EL (cell line): ENCODE measurements at places on chromosomes 13 and 19.

DNA sequence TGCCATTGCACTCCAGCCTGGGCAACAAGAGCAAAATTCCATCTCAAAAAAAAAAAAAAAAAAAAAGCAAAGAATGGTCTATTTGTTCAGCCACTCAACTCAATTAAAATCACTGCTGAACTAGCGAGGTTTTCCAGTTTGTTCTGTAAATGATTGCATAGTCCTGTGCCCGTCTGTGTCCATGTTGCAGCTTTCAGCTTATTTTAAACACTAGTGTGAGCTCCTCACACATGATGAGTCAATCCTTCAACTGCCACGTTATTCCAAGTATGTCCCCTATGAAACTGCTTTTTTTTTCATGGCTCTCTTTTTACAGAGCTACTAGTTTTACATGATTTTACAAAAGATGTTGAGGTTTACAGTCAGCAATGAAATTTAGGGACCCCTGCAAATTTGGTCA, 12.2 kb downstream of the SUGP2 start:
- peak; percentile 71 for DNase-seq

- DNase-seq, result no peak
Measured at GRCh38 chr19:7897292-7897691, 6.4 kb upstream of the MAP2K7 start.

- DNase-seq, result peak; percentile 84
Measured at GRCh38 chr13:110108348-110109139, 198.4 kb downstream of the COL4A1 start.

DNA sequence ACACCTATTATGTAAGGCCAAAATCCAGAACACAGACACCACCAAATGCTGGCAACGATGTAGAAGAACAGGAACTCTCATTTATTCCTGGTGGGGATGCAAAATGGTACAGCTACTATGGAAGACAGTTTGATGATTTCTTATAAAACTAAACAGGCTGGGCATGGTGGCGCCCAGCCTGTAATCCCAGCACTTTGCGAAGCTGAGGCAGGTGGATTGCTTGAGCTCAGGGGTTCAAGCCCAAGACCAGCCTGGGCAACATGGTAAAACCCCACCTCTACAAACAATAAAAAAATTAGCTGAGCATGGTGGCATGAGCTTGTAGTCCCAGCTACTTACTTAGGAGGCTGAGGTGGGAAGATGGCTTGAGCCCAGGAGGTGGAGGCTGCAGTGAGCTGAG, 98.3 kb downstream of the TUBA3C start:
- DNase-seq, result no peak

DNA sequence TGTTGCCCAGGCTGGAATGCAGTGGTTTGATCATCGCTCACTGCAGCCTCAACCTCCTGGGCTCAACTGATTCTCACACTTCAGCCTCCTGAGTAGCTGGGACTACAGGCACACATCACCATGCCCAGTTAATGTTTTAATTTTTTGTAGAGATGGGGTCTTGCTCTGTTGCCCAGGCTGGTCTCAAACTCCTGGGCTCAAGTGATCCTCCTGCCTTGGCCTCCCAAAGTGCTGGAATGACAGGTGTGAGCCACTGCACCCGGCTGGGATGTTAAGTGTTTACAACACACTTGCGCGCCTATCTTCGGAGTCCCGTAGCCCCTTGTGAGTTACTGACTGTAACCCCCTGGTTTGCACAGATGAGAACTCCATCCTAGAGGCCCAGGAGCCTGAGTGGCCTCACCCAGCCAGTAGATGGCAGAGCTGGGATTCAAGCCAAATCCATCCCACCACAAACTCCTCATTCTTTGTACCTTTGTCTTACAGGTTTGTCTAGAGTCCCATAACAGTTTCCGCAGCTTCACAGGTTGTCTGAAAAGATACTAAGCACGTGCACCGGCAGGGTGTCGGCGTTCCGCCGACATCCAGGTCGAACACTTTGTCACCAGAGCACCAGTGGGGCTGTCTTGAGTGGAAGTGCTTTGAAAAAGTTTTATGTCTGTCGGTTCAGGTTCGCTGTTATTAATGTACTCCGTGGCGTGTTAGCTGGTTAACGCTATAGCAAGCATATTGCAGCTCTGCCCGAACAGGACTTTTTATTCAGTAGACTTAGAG, 14.7 kb downstream of the MAG start:
- no peak for DNase-seq

DNA sequence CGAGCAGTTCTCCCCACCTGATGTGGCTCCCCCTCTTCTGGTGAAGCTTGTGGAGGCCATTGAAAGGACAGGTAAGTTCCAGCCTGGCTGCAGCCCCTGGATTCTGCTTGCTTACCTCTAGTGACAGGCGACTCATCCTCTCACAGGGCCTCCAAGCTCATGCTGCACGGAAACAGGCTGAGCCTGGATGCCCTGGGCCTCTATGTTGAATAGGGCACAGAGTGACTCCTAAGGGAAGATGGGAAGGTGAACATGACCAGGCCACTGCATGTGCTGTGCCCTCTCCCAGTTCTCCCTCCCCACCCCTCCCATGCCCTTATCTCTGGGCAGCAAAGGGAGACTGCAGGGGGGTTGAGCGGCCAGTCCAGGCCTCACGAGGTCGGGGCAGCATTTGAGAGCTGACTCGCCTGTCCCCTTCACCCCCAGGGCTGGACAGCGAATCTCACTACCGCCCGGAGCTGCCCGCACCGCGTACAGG, 7.6 kb downstream of the PIK3R2 start:
- DNase-seq, result no peak

DNA sequence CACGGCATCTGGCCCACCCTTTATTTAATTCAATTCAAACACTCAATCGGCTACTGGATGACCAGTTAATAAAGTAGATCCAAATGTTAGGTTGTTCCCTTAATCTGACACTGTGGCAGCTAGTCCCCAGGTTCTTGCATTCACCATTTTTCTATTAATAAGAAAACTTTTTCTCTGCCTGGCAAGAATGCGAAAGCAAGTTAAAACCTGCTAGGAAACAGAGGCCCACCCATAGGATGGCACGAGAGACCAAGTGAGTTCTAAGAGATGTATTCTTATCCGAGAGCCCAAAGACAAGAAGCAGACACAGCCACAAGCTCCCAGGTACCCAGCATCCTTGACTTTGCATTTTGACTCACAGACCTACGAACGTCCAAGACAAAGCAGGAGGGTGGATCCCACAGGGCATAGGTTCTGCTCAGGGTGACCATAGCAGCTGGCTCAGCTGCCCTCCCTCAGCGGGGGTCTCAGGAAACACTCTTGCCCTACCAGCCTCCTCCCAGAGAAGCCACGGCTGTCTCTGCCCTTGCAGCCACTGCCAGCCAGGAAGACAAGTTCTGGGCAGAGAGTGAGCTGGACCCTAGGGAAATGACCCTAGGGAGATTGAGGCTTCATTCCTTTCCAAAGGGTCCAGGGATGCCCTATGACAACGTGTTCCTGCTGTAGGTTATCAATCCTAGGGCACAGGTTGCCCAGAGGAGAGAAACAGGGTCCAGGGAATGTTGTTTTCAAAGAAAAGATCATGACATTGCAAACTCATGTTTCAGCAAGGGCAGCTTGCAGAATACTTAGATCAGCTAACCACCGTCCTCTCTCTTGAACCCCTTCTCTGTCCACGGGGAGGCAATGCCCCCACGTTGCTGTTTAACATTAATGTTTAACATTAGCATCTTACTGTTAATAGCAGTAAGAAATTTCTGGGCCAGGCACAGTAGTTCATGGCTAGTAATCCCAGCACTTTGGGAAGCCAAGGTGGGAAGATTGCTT, 147.2 kb upstream of the ZNF507 start:
- no peak for DNase-seq

DNA sequence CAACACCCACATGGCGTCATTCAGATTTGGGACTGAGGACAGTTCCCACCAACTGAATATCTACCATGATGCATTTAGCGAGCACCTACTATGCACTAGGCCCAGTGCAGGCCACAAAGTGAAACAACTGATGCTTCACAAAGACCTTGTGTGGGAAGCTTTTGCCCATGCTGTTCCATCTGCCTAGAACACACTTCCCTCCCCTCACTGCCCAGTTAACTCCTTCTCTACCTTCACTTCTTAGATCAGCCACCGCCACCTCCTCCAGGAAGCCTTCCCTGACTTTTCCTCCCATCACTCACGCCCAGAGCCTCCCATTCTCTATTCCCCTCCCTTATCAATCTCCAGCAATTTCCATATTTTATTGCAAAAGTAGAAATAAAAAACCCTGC, 25.7 kb downstream of the PTPRS start:
- DNase-seq, result no peak

DNA sequence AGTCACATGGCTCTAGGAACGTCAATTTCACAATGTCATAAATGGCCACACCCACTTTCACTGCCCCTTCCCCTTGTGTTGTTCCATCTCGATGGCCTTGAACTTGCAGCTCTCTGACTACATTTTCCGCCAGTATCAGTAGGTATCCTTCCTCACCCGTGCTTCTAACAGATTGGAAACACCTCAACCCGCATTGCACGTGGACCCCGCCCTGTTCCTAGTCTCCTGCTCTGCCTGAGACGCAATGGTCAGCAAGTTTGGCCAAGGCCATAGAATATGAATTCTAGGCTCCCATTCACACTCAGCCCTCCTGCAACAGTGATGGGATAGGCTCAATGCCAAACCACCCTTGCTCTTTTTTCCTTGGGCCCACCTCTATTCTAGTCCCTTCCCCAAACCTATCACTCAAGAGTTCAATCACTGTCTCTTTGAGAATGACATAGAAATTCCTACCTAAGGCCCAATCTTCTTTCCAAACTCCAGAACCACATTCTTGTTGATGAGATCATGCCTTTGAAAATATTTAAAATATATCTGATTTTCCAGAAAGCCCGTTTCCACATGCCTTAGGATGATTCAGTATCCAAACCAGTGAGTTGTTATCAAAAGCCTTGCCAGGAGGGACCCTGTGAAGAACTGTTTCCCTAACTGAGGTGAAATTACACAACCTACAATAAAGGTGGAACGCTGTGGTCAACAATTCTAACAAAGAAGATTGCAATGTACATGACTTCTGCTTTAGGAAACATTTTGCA, 334.6 kb downstream of the MYO16 start:
- peak; percentile 58 for DNase-seq
